ENCODE measurements at places on chromosomes 7 and 10. TPM values are rescaled to one million over a fixed set of nuclear protein-coding genes. Genes with fewer than 3 reads are reported as not detected.

Gene NUTM2E
- 0.22 TPM for polyA plus RNA-seq

Gene ASZ1
- not detected for polyA plus RNA-seq

Gene UPK3B
- polyA plus RNA-seq = not detected

Gene ANXA8
- polyA plus RNA-seq = 0.27 TPM

Gene CCNJ
- polyA plus RNA-seq = 4.4 TPM

All from BJ (cell line).